ENCODE measurements at places on chromosomes 2 and 18. TPM values are rescaled to one million over a fixed set of nuclear protein-coding genes. Genes with fewer than 3 reads are reported as not detected.

The LAMA1 gene
- total RNA-seq: not detected

The TMEM163 gene
- not detected for total RNA-seq

The MBOAT2 gene
- total RNA-seq: 1.0 TPM

The PTPRN gene
- not detected for total RNA-seq

The MLPH gene
- not detected for total RNA-seq

The GPR17 gene
- total RNA-seq: not detected

The FTCDNL1 gene
- 2.3 TPM for total RNA-seq

The NEU2 gene
- not detected for total RNA-seq

The EFEMP1 gene
- not detected for total RNA-seq

The TNS1 gene
- 0.47 TPM for total RNA-seq

The UGT1A3 gene
- total RNA-seq: not detected

The ACMSD gene
- total RNA-seq: not detected

The RGPD3 gene
- 0.16 TPM for total RNA-seq

The TEX261 gene
- total RNA-seq: 63.1 TPM

The GPR35 gene
- 8.9 TPM for total RNA-seq

The STK36 gene
- total RNA-seq: 22.4 TPM

The SLC5A7 gene
- not detected for total RNA-seq

The SERPINB10 gene
- not detected for total RNA-seq

The PAIP2B gene
- total RNA-seq: 12.1 TPM

The POU3F3 gene
- not detected for total RNA-seq

The C1D gene
- total RNA-seq: 18.8 TPM

The PLEK gene
- total RNA-seq: 3.9 TPM

The IL18RAP gene
- total RNA-seq: 1.8 TPM

The PDE1A gene
- total RNA-seq: not detected

The SLC9A2 gene
- total RNA-seq: not detected

The RESP18 gene
- not detected for total RNA-seq

The CELF4 gene
- not detected for total RNA-seq

The TMEM178A gene
- 0.99 TPM for total RNA-seq

The NPHP1 gene
- total RNA-seq: 1.3 TPM

The DES gene
- not detected for total RNA-seq

The ASB18 gene
- not detected for total RNA-seq

The ARHGEF4 gene
- 10.2 TPM for total RNA-seq

The TSGA10 gene
- total RNA-seq: 32.1 TPM

The SNTG2 gene
- total RNA-seq: 8.8 TPM

The MC5R gene
- total RNA-seq: not detected

The HOXD13 gene
- total RNA-seq: not detected

The NT5DC4 gene
- not detected for total RNA-seq

The SLC39A6 gene
- total RNA-seq: 22.9 TPM

The DPP10 gene
- total RNA-seq: not detected

The LOXL3 gene
- total RNA-seq: 0.22 TPM

The CLEC4F gene
- not detected for total RNA-seq

The ALK gene
- total RNA-seq: not detected

The MYL1 gene
- not detected for total RNA-seq

The CD28 gene
- 133 TPM for total RNA-seq

The ANKRD29 gene
- total RNA-seq: not detected

The C2orf81 gene
- total RNA-seq: 9.8 TPM

The NOSTRIN gene
- 0.55 TPM for total RNA-seq

The SGPP2 gene
- total RNA-seq: 0.33 TPM

The MRPL44 gene
- 26.5 TPM for total RNA-seq

The SERPINB3 gene
- total RNA-seq: not detected

The RTP5 gene
- total RNA-seq: not detected

The IL36RN gene
- not detected for total RNA-seq

The TYMS gene
- total RNA-seq: not detected

The INO80C gene
- 25.5 TPM for total RNA-seq

The SPHKAP gene
- total RNA-seq: not detected

The ZNF532 gene
- 6.6 TPM for total RNA-seq

The GPR75 gene
- total RNA-seq: 5.4 TPM

Measured in naive thymus-derived CD8-positive, alpha-beta T cell (primary cell).